ENCODE measurements at places on chromosomes 4 and X.

GRCh38 chr4:81256059-81256970 is 41.3 kb upstream of the PRKG2 start:
- DNase-seq: no peak

DNA sequence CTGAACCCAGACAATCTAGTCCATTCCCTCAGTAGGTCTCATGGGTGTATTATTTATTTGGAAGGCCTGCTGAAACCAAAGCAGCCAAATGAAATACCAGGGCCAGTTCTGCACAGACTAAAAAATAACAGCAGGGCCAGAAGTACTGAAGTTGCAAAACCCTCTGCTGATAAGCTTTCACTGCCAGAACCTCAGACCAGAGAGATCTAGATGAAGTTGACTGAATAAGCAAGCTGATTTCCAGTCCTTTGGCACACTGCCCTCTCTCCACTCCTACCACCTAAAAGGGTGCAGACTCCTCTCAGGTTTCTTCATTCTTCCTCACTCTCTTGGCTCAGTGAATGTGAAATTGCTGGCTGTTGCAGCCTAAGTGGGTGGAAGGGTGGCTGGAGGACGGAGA is 276.7 kb upstream of the KLF3 start:
- no peak for DNase-seq

GRCh38 chr4:64271601-64272081 is 137.6 kb downstream of the TECRL start:
- DNase-seq: no peak

- peak; percentile 40 for DNase-seq
These were observed 154.5 kb upstream of the SLC4A4 start for GRCh38 chr4:71184195-71184781.

DNA sequence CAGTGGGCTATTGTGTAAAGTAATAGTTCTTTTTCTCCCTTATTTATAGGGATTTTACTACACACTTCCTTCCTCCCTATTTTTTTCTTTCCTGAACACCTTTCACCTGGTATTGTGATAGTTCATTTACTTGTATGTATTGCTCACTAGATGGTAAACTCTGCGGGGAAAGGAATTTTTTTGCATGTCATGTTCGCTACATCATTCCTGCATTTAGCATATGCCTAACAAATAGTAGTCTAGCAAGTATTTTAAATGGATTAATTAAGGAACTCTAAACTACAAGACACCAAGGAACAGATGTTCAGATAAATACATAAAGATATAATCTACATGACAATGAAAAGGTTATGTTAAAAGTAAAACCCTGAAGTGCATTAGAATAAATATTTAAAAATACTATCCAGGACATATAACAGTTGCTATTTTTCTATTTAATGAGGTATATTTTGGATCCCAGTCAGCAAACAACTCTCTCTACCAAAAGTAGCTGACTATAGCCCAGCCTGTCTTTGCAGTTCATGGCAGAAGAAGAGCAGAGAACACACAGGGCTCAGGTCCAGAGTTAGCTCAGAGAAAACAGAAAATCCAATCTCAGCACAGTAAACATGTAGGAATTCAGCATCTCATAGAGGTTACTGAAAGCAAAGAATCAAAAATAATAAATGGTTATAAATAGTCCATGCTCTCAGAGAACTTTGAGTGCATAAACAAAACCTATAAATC is 87.8 kb downstream of the PACRGL start:
- no peak for DNase-seq

GRCh38 chrX:129494887-129495286 is 28.4 kb downstream of the SMARCA1 start:
- DNase-seq: no peak

- no peak for DNase-seq
These were observed 9.4 kb upstream of the NKX1-1 start for GRCh38 chr4:1415681-1415981.

DNA sequence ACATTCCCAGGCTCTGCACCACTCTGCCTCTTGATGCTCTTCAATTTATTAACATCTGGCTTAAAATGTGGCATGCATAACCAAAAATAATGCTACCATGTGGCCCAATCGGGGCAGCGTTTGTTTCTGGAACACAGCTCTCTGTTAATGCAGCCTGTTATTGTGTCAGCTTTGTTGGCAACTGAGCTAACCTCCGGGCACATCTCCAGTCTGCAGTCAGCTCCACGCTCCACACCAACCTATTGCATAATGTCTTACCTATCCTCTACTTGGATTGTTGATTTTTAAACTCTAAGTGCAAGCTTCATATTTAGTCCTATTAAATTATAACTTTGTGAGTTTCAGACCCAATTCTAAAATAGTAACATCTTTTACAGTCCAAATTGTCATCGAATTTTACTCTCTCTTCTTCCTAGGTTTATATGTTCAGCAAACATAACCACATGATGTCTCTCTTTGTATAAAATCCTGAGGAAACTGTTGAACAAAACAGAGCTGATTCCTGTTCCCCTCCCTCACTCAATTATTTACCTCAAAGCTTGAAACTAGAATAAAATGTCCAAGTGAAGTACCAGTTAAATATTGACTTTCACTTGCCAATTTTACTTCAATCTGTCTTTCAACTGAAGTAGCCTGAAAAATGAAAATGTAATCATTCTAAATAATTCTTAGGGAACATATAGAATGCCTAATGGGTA is 92.2 kb upstream of the RAPGEF2 start:
- peak; percentile 88 for DNase-seq

DNA sequence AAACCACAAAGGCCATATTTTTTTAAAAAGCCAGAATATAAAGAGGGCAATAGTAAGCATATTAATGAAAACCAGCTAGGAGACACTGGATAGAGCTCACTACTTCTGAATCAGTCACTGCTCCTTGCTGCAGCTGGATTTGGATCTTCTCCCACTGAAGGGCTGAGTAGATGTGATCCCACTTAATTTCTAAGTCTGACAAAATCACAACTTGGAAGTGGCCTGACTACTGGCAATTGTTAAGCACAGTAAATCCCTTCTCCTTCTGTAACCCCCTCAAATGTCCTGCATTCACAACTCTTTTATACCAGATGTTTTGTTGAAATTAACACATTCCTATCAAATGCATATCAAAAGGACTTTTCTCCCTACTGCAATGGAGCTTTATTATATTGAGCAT is 72.9 kb downstream of the AMMECR1 start:
- DNase-seq: no peak

DNA sequence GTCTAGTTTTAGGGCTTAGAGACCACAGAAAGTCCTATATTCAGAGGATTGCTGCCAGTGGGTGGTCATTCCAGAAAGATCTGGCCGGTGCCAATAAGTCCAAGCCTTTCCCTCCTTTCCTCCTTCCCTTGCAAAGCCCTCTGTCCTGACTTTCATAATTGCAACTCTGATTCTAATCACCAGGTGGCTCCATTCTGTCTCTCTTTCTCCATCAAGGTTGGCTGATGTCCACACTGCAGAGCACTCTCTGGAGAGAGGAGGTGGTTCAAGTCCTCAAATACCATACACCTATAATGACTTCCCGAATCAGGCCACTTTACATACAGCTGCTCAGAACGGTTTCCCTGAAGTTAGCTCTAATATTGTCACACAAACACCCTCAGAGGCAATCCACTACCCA is 22.4 kb upstream of the ARMCX4 start:
- DNase-seq: peak; percentile 39

DNA sequence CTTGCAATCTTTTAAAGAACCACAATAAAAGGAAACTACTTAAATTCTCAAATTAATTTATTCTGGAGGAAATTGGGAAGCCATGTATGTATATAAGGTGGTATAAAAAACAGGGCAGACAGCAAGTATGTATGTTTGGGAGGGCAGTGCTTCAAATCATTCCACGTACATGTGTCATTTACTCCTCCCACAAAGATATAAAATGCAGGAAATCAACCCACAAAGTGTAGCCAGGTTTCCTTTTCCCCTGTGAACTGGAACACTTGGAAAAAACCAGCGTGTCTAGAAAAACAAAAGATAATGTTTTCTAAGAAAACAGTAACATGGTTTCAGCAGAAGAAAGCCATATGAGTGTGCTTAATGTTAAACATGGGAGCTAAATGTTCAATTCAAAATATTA is 156.7 kb upstream of the FAM47A start:
- no peak for DNase-seq

DNA sequence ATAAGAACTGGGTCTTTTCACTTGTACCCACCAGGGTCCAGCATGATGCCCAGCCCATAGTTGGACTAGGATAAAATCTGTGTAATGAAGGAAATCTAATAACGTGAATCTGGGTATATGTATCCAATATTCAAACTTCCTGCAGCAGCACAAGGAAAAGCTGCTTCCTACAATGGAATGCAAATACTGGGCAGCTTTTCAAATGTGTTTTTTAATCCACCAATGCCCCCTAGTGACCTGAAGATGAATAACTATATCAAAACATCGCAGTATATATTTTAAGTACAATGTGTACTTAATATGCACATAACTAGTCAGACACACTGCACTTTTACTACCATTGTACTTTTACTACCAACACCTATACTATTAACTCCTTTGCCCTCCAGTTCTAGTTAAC is 5.3 kb downstream of the APOO start:
- peak; percentile 49 for DNase-seq

GRCh38 chr4:113574636-113575103 is 186.9 kb downstream of the CAMK2D start:
- no peak for DNase-seq
